ENCODE measurements at places on chromosomes 3 and 15.
A peak's percentile ranks its signal among the peaks of the same experiment; 100 is the strongest.

- DNase-seq: no peak
Measured at GRCh38 chr3:95655363-95655986, 1158.9 kb upstream of the EPHA6 start.

GRCh38 chr3:67362686-67363085 is 291.7 kb downstream of the SUCLG2 start:
- DNase-seq: peak; percentile 52

- DNase-seq: no peak
Measured at GRCh38 chr3:73697020-73697419, 72.3 kb upstream of the PDZRN3 start.

DNA sequence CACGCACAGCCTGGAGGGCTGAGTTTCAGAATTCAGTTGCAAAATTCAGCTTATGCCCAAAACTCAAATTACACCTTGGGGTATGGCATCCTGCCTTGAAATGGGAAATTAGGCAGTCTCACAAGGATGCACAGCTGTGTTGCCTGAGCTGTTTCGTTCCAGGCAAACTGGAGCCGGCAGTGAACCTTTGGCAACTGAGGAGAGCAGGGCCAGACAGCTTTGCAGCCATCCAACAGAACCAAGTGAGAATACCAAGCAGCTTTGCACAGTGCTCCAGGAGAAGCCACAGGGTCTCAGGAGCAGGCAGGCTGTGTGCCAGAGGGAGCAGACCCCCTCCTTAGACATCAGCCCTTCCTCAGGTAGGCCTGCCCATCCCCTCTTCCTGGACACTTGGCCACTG is 32.5 kb upstream of the BFSP2 start:
- no peak for DNase-seq

- DNase-seq: peak; percentile 59
Measured at GRCh38 chr3:136802481-136802996, 16.4 kb upstream of the SLC35G2 start.

DNA sequence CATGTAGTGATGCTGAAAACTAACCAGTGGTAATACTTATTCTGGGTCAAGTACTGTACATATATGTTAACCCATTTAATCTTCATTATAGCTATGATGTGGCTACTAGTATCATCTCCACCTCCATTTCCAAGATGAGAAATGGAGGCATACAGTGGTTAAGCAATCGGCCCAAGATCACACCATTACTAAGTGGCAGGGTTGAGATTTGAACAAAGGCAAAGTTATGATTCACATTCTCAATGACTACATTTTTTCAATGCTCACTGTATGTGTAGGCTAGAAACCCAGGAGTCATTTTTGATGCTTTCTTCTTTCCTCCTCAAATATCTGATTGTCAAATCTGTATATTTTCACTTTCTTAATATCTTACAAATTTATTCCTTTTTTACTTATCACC is 30.2 kb downstream of the ABI3BP start:
- no peak for DNase-seq

DNA sequence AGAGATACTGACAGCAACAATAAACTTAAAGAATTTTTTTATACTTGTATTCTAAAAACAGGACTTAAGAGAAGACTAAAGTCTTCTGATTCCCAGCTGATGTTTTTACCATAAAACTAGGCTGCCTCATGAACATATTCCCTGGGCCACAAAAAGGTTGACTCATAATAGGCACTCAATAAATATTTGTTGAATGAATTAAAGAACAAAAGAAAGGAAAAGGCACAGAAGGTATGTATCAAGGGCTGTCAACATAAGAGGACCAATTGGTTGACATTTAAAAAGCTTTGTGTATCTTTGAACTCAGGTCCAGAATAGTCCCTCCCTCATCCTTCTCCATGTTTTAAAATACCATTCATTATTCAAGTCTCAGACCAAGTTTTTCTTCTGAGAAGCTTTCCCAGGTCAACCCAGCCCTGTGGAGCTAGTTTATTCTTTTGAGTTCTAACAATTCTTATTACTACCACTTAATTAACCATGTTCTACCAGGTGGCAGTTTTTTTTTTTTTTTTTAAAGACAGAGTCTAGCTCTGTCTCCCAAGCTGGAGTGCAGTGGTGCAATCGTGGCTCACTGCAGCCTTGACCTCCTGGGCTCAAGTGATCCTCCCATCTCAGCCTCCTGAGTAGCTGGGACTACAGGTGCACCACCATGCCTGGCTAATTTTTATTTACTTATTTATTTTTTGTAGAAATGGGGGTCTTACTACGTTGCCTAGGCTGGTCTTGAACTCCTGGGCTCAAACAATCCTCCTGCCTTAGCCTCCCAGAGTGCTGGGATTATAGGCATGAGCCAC is 17.5 kb upstream of the ARHGEF3 start:
- no peak for DNase-seq

GRCh38 chr3:191399918-191400317 is 61.0 kb upstream of the PYDC2 start:
- DNase-seq: no peak

- DNase-seq: no peak
Measured at GRCh38 chr3:150540991-150541390, 5.3 kb downstream of the SERP1 start.

GRCh38 chr3:84965141-84965540 is 6.4 kb downstream of the CADM2 start:
- DNase-seq: peak; percentile 58

DNA sequence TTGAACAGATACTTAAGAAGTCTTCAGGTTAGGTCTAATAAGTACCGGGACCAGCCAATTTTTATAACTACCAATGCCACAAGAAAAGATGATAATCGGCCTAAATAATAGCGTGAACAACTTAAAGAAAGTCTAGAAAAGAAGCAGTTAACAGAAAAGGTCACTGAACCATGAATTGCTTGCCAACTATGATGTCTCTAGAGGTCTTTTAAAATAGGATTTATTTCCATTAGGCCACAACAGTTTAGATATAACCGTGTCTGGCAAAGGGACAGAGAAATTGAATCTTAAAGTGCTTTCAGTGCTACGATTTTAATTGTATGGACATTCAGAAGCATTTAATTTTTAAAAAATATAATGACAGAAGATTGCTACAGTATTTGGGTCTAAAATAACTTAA is 1070.4 kb downstream of the ROBO1 start:
- no peak for DNase-seq

DNA sequence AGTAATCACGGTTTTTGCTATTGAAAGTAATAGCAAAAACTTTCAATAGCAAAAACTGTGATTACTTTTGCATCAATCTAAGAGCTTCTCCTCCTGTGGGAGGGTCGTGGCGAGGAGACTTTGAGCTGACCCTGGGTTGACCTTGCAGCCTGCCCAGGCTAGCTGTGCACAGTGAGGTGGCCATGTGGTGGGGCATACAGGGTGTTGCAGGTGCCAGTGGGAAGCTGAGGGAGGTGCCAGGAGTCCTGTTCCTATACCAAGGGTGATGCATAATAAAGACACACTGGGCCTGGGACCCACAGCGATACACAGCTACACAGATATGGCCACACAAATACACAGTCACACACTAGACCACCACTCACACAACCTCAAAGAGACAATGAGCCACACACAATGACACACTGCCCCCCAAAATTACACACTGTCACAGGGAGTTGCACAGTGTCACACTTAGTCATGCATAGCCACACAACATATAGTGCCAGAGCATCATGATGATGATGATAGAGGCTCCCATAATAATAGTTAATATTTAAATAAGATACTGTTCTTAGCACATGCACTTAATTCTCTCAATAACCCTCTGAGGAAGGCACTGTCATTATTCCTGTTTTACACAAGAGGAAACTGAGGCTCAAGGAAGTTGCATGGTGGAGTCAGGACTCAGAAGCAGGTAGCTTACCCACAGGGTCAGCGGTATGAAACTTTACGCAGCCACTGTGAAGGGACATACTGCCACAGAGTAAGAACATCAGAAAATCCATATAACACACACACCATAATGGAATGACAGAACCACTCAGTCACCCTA is 6.3 kb downstream of the PLCD1 start:
- DNase-seq: no peak

- DNase-seq: no peak
Measured at GRCh38 chr3:81695302-81695701, 66.1 kb downstream of the GBE1 start.

GRCh38 chr3:157174290-157174648 is 14.3 kb upstream of the CCNL1 start:
- DNase-seq: no peak

GRCh38 chr15:36905908-36906307 is 194.4 kb downstream of the MEIS2 start:
- no peak for DNase-seq

DNA sequence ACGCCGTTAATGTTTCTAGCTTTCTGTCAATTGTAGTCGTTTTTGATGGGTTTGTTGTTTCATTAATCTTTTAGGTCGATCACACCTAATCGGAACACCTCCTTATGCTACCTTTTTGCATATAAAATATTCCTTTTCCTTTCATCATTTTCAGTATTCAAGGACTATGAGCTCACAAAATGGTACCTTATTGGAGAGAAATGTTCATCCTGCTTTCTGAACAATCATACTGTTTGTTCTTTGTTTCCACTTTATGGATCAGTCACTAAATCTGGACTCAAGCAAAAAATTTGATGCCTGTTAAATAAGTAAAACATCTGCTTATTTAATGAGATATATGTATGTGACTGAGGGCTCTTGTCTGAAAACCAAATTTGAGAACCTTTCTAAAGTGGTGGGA is 1.1 kb downstream of the KIF15 start:
- DNase-seq: no peak
